ENCODE measurements at places on chromosomes 6 and 20.

- DNase-seq = peak; percentile 33
Measured at GRCh38 chr6:6851059-6851948, 256.5 kb upstream of the RREB1 start.

GRCh38 chr6:147017153-147017552 lies 187.1 kb upstream of the STXBP5 start:
- DNase-seq = no peak

DNA sequence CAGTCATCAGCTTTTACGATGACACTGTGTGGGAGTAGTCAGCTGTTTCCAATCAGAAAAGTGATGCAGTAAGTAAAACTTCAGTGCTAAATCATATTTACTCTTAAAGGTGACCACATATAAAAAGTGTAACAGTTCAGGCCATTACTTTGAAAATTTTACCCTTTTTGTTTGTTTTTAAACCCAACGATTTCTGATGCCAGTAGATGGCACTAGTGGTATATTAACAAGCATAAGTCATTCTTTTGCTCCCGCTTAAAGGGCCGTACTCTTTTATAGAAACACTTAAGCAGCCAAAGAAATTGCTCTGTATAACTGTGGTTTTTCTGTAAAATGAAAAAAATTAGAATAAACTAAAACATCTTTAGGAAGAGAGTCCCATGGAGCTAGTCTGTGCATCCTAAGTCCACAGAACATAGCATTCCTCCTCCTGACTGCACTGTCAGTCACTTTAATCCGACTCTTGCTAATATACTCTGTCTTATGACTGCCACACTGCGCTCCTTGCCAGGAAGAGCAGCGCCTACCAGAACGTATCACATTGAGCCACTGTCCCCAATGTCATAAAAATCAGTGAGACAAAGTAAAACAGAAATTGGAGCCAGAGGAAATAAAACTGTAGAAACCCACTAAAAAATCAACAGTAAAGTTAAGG lies 25.0 kb downstream of the HEBP2 start:
- no peak for DNase-seq

GRCh38 chr6:16911088-16911487 lies 149.8 kb upstream of the ATXN1 start:
- no peak for DNase-seq

DNA sequence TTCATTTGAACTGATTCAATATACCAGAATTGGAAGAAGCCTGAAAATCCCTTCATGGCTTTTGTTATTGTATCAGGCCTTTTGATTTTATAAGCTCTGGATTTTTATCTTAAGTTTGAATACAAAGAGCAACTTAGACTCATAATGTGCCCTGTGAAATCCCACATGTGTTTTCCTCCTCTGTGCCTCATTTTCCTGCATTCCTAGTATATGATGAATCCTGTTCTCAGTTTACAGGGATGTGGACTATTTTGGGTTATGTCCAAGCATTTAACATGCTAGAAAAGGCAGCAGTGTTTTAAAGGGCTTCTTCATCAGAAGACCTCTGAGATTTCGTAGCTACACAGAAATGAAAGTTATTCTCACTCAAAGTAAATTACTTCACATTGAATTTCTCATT lies 455.0 kb downstream of the RFPL4B start:
- no peak for DNase-seq

DNA sequence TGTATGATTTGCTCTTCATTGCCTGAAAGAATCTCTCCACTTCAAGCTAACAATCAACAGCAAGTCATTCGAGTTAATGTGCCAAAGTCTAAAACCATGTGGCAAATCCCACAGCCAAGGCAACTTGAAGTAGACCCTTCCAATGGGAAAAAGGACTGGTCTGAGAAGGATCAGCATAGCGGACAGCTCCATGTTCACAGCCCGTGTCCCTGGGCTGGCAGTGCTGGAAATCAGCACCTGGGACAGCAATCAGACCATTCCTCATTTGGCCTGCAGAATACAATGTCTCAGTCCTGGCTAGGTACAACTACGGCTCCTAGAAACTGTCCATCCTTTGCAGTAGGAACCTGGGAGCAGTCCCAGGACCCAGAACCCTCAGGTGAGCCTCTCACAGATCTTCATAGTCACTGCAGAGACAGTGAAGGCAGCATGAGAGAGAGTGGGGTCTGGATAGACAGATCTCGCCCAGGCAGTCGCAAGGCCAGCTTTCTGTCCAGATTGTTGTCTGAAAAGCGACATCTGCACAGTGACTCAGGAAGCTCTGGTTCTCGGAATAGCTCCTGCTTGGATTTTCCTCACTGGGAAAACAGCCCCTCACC lies 1.1 kb downstream of the GJA10 start:
- DNase-seq = no peak

DNA sequence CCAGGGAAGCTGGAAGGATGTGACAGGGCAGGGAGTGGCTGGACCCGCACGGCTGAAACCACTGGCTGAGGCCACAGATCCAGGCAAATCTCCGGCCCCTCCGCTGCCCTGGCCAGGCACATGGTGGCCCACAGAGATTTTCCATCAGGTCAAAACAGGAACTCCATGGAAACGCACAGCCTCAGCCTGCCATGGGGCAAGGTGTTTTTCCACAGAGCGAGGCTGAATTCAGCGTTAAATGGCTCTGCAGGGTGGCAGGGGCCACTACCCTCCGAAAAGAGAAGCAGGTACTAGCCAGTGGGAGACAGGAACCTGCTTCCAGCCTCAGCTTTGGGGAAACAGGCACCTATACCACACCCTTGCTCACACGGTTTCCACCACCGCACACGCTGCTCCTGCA lies 53.1 kb downstream of the PREX1 start:
- no peak for DNase-seq

DNA sequence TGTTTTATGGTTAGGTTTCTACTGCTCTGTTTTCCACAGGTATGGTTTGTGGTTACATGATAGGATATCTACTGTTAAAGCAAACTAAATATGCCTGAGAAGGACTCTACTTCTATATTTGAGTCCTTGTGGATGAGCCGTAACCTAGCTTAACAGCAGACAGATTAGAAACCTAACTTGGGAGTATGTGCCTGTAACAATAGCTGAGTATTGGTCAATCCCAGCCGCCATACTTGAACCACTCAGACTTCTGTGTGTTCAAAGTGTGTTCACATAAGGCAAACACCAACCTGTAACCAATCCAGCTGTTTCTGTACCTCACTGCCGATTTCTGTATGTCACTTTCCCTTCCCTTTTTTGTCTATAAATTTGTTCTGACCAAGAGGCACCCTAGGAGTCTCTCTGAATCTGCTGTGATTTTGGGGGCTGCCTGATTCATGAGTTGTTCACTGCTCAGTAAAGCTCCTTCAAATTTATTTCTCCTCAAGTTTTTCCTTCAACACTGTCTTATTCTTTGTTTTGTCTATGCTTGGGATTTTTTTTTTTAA lies 37.1 kb downstream of the PHF3 start:
- no peak for DNase-seq

GRCh38 chr6:69232911-69233448 lies 563.8 kb downstream of the LMBRD1 start:
- peak; percentile 14 for DNase-seq

DNA sequence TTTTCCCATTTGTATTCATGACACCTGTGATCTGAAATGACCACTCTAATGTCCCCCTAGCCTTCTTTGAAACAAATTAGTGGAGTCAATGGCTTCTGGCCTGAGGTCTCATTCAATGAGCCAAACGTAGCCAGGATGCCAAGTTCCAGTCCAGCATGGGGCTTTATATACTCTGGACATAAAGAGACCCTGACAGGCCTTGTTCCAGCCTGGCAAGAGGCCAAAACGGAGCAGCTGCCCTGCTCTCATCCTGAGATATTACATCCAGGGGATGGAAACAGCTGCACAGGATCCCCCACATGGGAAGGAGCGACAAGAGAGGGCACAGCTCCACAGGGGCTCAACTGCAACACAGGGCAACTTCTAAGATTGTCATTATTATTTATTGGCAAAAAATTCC lies 437.8 kb downstream of the CDH26 start:
- DNase-seq = no peak

GRCh38 chr6:158321960-158322359 lies 9.7 kb downstream of the TULP4 start:
- DNase-seq = no peak

DNA sequence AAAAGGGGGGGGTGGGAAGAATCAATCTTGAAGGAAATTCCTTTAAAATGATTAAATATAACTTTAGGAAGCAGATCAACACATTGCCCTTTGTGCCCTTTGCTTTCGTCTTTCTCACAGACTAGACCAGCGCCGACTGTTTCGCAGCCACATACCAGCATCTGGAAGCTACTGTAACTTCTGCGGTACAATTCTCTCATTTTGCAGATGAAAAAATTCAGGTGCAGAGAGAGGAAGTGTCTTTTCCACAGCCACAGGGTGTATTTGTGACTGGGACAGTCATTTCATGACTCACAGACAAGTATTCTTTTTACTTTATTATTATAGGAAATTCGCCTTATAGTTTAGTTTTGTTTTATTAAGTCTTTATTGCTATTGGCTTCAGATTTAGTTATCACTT lies 84.2 kb downstream of the UST start:
- DNase-seq = no peak

DNA sequence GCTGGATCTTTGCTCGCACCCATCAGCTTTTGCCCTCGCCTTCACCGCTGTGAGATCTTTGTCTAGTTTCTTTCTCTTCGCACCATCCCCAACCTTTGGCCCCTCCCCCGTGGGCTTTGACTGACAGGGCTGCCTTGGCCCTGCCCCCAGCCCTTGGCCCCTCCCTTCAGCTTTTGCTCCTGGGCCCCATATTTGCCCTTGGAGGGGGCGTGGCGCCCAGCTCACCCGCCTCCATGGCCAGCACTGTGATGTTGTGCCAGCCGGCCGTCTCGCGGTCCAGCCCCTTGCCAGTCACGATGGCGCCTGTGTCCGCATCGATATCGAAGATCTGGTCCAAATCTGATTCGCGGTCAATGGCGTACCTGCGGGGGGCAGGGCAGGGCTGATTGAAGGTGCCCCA lies 81.1 kb downstream of the CD40 start:
- no peak for DNase-seq

DNA sequence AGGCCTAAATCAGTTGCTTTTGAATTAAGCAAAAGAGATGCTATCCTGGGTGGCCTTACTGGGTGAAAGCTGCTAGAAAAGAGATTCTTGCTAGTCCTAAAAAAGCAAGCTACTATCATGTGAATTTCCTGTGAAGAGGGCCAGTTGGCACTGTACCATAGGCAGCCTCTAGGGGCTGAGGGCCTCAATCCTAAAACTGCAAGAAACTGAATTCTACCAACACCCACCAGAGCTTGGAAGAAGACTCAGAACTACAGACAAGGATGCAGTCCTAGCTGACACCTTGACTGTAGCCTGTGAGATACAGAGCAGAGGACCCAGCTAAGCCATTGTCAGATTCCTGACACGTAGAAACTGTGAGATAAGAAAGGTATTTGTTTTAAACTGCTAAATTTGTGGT lies 24.5 kb downstream of the CLIC5 start:
- no peak for DNase-seq

DNA sequence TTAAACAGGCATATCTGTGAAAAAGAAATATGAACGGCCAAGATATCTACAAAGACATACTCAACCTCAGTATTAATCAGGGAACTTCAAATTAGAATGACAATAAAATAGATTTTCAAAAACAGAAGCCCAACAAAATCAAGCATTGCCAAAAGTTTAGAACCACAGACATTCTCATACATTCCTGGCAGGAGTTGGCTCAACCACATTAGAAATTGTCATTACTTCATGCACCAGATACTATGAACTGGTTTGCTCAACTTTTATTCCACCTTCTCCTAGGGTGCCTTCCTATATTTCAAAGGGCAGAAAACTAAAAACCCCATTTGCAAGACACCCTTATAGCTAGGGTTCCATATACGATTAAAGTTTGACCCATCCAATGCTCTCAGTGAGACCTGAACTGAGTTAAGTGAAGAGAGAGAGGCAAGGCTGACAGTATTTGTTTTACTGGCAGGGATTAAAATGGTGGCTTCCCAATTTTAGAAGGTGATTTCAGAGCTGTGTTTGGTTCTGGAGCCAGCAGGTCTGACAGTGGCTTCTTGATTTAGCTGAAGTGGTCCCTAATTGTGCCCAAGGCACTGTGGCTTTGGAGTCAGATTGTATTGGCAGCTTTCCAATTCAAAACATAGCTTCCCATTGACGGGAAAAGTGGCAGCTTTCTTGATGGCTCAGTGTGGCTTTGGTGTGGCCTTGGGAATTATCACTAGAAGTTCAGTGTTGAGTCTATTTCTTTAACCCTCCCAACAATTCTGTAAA lies 77.1 kb upstream of the CDYL start:
- no peak for DNase-seq

- no peak for DNase-seq
Measured at GRCh38 chr6:27767851-27768250, 144.3 kb downstream of the OR2B2 start.

DNA sequence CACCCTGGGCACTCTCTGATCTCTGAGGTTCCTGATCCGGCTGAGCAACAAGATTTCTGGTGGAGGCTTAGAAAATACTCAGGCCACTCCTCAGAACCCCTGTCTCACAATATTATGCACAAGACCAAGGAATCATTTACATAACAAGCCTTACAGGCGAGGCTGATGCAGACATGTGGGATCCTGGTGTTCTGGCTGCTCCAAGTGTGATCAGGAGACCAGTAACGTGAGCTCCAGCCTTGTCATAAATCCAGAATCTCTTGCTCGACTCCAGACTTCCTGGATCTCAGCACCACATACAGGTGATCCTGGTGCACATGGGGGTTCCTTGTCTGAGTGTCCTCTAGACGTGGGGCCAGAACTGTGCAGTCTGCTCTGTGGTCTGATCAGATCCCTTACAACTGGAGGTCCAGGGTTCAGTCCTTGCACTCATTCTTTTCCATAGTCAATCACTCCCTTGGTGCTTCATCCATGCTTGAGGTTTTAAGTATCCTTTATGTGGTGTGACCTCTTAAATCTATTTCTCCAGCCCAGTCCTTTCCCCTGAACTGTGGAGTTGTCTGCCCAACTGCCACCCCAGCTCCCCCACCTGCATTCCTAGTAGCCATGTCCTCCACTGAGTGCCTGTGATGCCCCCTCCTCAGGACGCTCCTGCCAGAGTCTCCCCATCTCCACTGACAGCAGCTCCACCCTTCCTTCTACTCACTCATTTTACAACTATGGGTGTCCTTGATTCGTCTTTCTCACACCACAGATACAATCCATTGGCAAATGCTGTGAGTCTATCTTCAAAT lies 5.1 kb downstream of the HLA-C start:
- DNase-seq = no peak

GRCh38 chr6:105401247-105402089 lies 1.4 kb downstream of the PREP start:
- no peak for DNase-seq

DNA sequence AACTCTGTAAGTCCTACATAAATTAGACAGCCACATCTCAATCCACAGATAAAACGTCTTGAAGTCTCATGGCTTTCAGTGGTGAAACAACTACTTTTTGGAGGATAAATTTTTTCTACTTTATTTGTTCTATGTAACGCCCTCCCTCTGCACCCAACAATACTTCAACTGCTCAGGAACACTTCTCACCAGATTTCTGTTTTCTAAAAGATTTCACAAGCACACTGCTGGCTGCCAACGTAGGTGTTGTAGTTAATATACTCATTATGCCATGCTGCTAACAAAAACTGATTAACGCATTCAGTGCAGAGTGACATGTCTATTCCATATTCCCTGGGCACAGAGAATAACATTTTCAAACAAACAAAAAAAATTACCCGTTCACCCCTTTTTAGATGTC lies 10.2 kb downstream of the USP49 start:
- no peak for DNase-seq

- no peak for DNase-seq
Measured at GRCh38 chr6:109478841-109479624, 4.0 kb downstream of the ZBTB24 start.

All from CMK (cell line).